ENCODE measurements at places on chromosomes 4 and X. TPM values are rescaled to one million over a fixed set of nuclear protein-coding genes. Genes with fewer than 3 reads are reported as not detected.

The TLR2 gene
- total RNA-seq = 0.56 TPM

DNA sequence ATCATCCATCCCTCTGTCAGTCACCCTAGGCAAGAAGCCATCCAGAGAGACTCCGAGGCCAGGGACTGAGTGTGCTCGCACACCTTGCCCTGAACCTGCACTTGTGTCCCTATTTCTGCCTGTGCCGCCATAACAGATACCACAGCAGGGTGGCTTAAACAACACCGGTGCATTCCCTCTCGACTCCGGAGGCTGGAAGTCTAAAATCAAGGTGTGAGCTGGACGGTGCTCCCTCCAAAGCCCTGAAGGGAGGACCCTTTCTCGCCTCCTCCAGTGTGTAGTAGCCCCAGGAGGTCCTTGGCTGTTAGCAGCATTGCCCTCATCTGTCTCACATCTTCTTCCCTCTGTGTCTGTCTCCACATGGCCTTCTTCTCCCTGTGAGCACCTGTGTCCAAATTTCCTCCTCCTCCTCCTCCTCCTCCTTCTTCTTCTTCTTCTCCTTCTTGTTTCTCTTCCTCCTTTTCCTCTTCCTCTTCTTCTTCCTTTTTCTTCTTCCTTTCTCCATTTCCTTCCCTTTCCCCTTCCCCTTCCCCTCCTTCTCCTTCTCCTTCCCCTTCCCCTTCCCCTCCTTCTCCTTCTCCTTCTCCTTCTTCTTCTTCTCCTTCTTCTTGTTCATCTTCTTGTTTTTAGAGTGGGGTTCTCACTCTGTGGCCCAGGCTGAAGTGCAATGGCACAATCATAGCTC, 98.1 kb upstream of the ENPP6 start:
- H3K27ac ChIP-seq = peak overlapping the region; percentile 71
- H3K36me3 ChIP-seq = no peaks in the 10 kb centered on the region
- peaks cover 89% of the 10 kb centered on the region for H3K4me1 ChIP-seq
- no peak overlapping the region for H3K4me3 ChIP-seq
- no peaks in the 10 kb centered on the region for H3K27me3 ChIP-seq

GRCh38 chr4:71732706-71733105, 51.2 kb downstream of the GC start:
- no peak overlapping the region for H3K4me3 ChIP-seq
- H3K27me3 ChIP-seq = peaks cover 7% of the 10 kb centered on the region
- no peak overlapping the region for H3K27ac ChIP-seq
- DNase-seq = no peak

The PHF8 gene
- 41.3 TPM for total RNA-seq

The IL3RA gene
- total RNA-seq = not detected

- H3K4me1 ChIP-seq = peaks cover 44% of the 10 kb centered on the region
- no peaks in the 10 kb centered on the region for H3K27me3 ChIP-seq
- DNase-seq = no peak
- peaks cover 27% of the 10 kb centered on the region for H3K36me3 ChIP-seq
Measured at GRCh38 chr4:48079972-48080391, 54.1 kb downstream of the TXK start.

DNA sequence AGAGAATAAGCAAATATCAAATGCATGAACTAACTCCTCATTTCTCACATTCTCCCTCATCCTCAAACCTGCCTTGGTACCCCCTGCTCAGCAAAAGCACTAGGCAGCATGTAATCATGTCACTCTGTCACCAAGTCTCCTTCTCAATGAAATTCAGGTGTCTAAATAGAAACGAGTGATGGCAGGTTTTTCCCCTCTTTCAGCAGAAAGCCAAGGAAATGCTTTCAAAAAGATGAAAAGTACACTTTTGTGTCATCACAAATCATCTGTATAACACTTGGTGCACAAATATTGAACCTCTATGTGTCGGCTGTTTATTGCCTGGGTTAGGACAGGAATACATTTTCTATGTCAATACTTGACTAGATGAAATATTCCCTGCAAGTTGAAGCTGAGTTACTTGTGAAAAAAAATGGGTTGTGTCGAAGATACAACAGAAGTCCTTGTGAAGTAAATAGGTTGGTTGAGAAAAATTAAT, 285.1 kb upstream of the MAGEB18 start:
- DNase-seq = no peak
- H3K36me3 ChIP-seq = no peaks in the 10 kb centered on the region
- no peaks in the 10 kb centered on the region for H3K4me1 ChIP-seq
- no peak overlapping the region for H3K27ac ChIP-seq

DNA sequence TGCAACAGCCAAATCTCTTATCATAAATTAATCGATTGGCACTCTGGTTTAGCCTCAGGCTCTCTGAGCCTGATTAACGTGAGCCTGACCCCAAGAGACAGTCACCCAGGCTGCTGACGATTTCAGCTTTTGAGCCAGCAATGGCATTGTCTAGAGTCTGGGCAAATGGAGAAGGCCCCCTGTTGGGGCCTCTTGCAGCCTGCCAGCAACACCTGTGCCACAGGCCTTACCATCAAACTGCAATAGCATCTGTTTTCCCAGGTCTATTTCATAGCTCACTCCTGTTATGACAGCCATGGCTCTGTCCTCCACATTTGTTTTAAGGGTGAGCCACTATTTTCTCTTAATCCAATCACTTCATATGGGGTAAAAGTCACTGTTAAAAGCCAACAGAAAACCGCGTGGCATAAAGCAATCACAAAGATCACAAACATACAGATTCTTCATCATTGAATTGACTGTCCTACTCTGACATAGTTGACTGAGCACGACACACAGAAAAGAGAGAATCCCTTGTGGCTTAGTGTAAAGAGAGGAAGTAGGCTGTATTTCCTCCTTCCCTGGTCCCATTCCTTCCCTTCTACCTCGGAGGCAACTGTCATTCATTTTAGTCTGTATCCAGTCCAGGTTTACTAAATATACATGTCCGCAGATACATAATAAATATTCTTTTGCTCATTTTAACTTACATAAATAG, 47.8 kb downstream of the SLC9A7 start:
- no peak for DNase-seq
- H3K4me1 ChIP-seq = peaks cover 68% of the 10 kb centered on the region
- H3K27me3 ChIP-seq = no peaks in the 10 kb centered on the region
- peak overlapping the region; percentile 66 for H3K27ac ChIP-seq
- H3K36me3 ChIP-seq = peaks cover 11% of the 10 kb centered on the region

- H3K27me3 ChIP-seq = peaks cover 4% of the 10 kb centered on the region
- no peak overlapping the region for H3K4me3 ChIP-seq
- no peak overlapping the region for H3K27ac ChIP-seq
- H3K36me3 ChIP-seq = no peaks in the 10 kb centered on the region
Measured at GRCh38 chrX:130556951-130557350, 155.2 kb downstream of the RBMX2 start.

- H3K27me3 ChIP-seq = no peaks in the 10 kb centered on the region
- H3K4me1 ChIP-seq = no peaks in the 10 kb centered on the region
- no peak for DNase-seq
- H3K27ac ChIP-seq = no peak overlapping the region
Measured at GRCh38 chr4:90476019-90476418, 348.8 kb downstream of the CCSER1 start.

The CCNG2 gene
- total RNA-seq = 54.3 TPM

GRCh38 chrX:136750364-136750763, 30.4 kb downstream of the ARHGEF6 start:
- H3K27me3 ChIP-seq = no peaks in the 10 kb centered on the region
- H3K27ac ChIP-seq = peak overlapping the region; percentile 79
- peaks cover 87% of the 10 kb centered on the region for H3K4me1 ChIP-seq
- H3K36me3 ChIP-seq = peaks cover 18% of the 10 kb centered on the region
- no peak overlapping the region for H3K4me3 ChIP-seq

DNA sequence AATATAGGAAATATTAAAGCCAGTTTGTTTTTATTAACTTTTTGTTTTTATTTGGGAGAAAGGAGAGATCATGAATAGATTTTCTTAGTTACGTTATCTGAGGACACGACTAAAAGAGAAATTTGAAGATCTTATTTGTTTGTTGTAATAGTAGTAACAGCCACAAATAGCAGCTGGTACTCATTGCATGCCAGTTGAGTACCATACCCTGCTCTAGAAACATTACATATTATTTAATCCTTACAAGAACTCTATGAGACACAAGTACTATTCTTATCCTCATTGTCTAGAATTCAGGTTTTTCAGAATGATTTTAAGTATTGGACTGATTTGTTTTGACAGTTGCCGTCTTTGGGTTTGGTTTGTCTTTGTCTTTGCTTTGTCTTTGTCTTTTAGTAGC, 31.8 kb downstream of the USP53 start:
- H3K27ac ChIP-seq = no peak overlapping the region
- no peak for DNase-seq
- no peak overlapping the region for H3K4me3 ChIP-seq
- no peaks in the 10 kb centered on the region for H3K27me3 ChIP-seq
- H3K4me1 ChIP-seq = peaks cover 16% of the 10 kb centered on the region

The CSN1S1 gene
- total RNA-seq = not detected

The DNAJB14 gene
- 40.0 TPM for total RNA-seq

The FANCB gene
- total RNA-seq = 15.1 TPM

DNA sequence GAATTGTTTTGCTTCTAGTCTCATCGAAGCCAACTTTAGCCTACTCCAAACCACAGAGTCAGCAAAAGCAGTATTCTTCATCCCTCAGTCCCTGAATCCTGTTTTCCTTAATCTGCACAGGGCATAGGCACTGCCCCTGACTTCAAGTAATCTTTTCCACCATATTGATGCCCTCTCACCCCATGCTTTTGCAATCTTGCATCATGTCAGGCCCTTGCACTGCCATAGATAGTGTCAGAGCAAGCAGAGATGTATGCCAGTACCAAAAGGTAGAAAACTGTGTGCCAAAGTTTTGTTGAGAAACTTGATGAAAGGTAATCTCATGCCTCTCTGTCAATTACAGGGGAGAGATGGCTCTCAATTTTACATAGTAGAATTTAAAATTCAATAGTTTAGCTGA, 131.1 kb downstream of the CFAP299 start:
- no peaks in the 10 kb centered on the region for H3K36me3 ChIP-seq
- H3K27me3 ChIP-seq = no peaks in the 10 kb centered on the region
- H3K27ac ChIP-seq = no peak overlapping the region
- no peak for DNase-seq
- H3K4me3 ChIP-seq = no peak overlapping the region

- no peak overlapping the region for H3K4me3 ChIP-seq
- no peak for DNase-seq
- H3K27ac ChIP-seq = no peak overlapping the region
- no peaks in the 10 kb centered on the region for H3K36me3 ChIP-seq
- no peaks in the 10 kb centered on the region for H3K27me3 ChIP-seq
- H3K4me1 ChIP-seq = no peaks in the 10 kb centered on the region
Measured at GRCh38 chrX:123743312-123743711, 10.5 kb upstream of the THOC2 start.

DNA sequence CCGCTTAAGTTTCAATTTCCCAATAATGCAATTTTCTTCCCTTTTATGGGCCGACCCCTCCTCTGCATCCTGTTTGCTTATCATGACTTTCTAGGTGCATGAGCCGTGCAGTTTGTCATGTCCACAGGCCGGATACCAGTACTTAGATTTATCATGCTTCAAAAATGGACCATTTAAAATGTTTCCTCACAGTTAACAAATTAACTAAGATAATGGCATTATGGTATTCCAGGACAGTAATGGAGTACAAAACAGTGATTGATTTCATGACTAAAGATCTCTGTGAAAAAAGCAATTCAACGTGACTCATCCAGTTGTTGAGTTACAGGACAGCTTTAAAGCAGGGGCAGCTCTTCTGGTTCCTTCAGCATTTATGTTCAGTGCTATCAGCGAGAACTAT, 23.0 kb downstream of the SNX25 start:
- no peak overlapping the region for H3K27ac ChIP-seq
- H3K27me3 ChIP-seq = no peaks in the 10 kb centered on the region
- H3K36me3 ChIP-seq = peaks cover 5% of the 10 kb centered on the region
- no peak for DNase-seq
- no peak overlapping the region for H3K4me3 ChIP-seq
- peaks cover 6% of the 10 kb centered on the region for H3K4me1 ChIP-seq

DNA sequence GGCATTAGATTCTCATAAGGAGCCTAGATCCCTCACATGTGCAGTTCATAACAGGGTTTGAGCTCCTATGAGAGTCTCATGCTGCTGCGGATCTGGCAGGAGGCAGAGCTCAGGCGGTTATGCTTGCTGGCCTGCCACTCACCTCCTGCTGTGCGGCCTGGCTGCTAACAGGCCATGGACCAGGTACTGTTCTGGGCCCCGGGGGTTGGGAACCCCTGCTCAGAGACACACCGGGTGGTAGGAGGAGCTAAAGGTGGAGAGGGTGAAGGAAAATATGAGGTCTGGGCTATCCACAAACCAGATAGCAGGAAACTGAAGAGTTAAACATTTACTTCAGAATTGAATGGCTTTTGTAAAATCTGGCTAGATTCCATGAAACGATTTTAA, 5.9 kb upstream of the F11 start:
- no peak overlapping the region for H3K27ac ChIP-seq
- peaks cover 6% of the 10 kb centered on the region for H3K27me3 ChIP-seq
- H3K4me1 ChIP-seq = no peaks in the 10 kb centered on the region

- H3K36me3 ChIP-seq = no peaks in the 10 kb centered on the region
- no peak overlapping the region for H3K27ac ChIP-seq
- DNase-seq = no peak
- no peak overlapping the region for H3K4me3 ChIP-seq
- H3K4me1 ChIP-seq = no peaks in the 10 kb centered on the region
- no peaks in the 10 kb centered on the region for H3K27me3 ChIP-seq
Measured at GRCh38 chr4:10619855-10620254, 64.7 kb downstream of the CLNK start.

DNA sequence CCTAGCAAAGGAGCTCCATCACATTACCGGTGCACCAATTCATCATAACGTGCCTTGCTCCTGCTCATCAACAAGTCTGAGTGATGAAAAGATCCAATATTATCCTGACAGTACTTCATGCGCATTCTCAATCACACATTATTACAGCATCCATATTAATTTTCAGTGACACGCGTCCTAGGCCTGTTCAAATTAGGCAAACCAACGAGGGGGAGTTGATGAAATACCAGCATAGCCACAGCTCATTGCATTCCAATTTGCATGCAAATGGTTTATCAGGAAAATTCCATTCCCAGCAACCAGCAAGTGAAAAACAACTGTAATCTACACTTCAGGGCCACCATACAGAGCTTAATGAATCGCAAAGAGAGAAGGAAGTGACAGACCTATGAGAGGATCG, 236.9 kb downstream of the DCLK2 start:
- no peak overlapping the region for H3K4me3 ChIP-seq
- peaks cover 2% of the 10 kb centered on the region for H3K4me1 ChIP-seq
- peaks cover 10% of the 10 kb centered on the region for H3K36me3 ChIP-seq
- no peaks in the 10 kb centered on the region for H3K27me3 ChIP-seq
- no peak for DNase-seq
- no peak overlapping the region for H3K27ac ChIP-seq

Measured in activated CD8-positive, alpha-beta T cell treated with anti-CD3 and anti-CD28 coated beads for 36 hours (primary cell).